Epithelial cell of proximal tubule (primary cell): ENCODE measurements at places on chromosomes 16 and 17. TPM values are rescaled to one million over a fixed set of nuclear protein-coding genes. Genes with fewer than 3 reads are reported as not detected.

The OTOP3 gene
- total RNA-seq: not detected in 2 replicates

The PIPOX gene
- 0.35 TPM in 1 of 2 replicates, not detected in the other for total RNA-seq

The ASB16 gene
- not detected in 2 replicates for total RNA-seq

The CHST5 gene
- not detected in 2 replicates for total RNA-seq

The KRTAP2-1 gene
- not detected in 2 replicates for total RNA-seq

The RNF222 gene
- 0.12 and 0.80 TPM in 2 replicates for total RNA-seq

The KCNJ12 gene
- 0.06 and 0.14 TPM in 2 replicates for total RNA-seq

The PRAC2 gene
- total RNA-seq: not detected in 2 replicates

The ALDH3A2 gene
- total RNA-seq: 27.5 and 30.9 TPM in 2 replicates

The PRR15L gene
- total RNA-seq: 3.5 and 3.8 TPM in 2 replicates

The FAM20A gene
- not detected in 2 replicates for total RNA-seq

The DNAH3 gene
- total RNA-seq: not detected in 2 replicates

The SOX15 gene
- total RNA-seq: 18.7 and 19.0 TPM in 2 replicates

The CACNA1H gene
- 0.22 and 0.29 TPM in 2 replicates for total RNA-seq

The GPS1 gene
- 105 and 200 TPM in 2 replicates for total RNA-seq

The ZDHHC1 gene
- 1.8 and 7.3 TPM in 2 replicates for total RNA-seq

The ANTKMT gene
- total RNA-seq: 86.5 and 111 TPM in 2 replicates

The ABHD15 gene
- 8.2 and 11.3 TPM in 2 replicates for total RNA-seq

The SHBG gene
- not detected in 2 replicates for total RNA-seq
